ENCODE measurements at places on chromosomes 13 and 19.
A peak's percentile ranks its signal among the peaks of the same experiment; 100 is the strongest.

- no peak for ATAC-seq
Observed at GRCh38 chr13:68027306-68027705, 797.2 kb upstream of the PCDH9 start.

- ATAC-seq, result no peak
Observed at GRCh38 chr13:51816604-51817249, 12.8 kb upstream of the DHRS12 start.

GRCh38 chr13:91722267-91722884 is 324.0 kb downstream of the GPC5 start:
- no peak for ATAC-seq

- ATAC-seq, result no peak
Observed at GRCh38 chr13:20513466-20513995, 12.1 kb downstream of the CRYL1 start.

GRCh38 chr13:28719227-28720055 is 671 bp upstream of the SLC46A3 start:
- no peak for ATAC-seq

DNA sequence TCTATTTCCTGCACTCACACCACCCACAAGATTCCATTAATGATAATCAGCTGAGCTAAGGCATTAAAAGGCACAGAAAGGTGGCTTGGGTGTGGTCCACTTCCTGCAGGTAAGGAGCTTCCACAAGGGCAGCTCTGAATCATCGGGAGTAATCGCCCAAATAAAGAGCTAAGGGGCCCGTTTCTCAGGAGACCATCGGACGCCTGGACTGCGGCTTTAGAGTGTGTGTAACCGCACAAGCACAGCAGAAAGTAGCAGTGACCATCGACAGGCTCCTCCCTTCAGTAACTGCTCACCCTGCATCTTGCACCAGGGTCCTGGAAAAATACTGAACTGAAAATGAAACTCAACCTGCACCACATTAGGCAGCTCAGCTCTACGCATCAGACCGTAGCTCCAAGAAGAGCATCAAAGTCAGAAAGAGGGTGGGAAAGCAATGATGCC is 6.0 kb downstream of the STK24 start:
- peak; percentile 51 for ATAC-seq

DNA sequence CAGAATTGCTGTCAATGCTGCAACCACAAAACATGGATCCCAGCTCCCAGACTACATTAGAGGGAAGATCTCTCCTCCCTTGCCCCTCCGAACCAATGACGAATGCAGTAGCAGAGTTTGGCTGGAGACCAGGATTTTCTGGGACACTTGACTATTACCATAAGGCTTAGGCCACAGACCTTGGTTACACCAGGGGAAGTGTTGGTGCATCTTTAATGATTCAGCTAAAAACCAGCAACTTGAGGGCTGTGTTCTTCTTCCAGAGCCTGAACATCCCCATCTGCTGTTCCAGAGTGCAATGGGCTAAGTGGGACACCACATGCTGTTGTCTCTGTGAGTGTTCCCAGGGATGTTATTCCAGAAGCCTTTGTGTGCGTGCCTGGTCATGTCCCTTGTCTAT is 528.2 kb downstream of the LMO7 start:
- ATAC-seq, result no peak

GRCh38 chr13:114324334-114324733 is 10.0 kb downstream of the CHAMP1 start:
- ATAC-seq, result no peak

GRCh38 chr13:20570517-20570916 is 3.6 kb downstream of the IFT88 start:
- no peak for ATAC-seq

GRCh38 chr19:36210497-36210896 is 4.0 kb downstream of the ZNF565 start:
- ATAC-seq, result no peak

- no peak for ATAC-seq
Observed at GRCh38 chr13:30037306-30037705, 186.9 kb upstream of the UBL3 start.

GRCh38 chr13:45994752-45995151 is 57.8 kb downstream of the ZC3H13 start:
- no peak for ATAC-seq

GRCh38 chr19:34259367-34260095 is 5.2 kb downstream of the GARRE1 start:
- ATAC-seq, result no peak

DNA sequence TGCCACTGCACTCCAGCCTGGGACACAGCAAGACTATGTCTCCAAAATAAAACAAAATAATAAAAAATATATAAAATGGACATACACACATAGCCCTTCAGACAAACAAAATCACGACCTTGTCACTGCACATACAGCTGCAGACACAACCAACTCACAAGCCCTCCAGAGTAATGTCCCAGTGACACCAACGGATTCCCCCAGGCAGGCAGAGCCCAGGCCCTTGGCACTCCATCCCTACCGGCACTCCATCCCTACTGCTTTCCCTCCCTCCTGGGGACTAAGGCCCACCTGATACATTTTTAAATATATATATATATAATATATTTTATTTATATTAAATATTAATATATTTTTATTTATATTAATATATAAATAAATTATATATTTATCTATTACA is 18.5 kb downstream of the ZNF101 start:
- ATAC-seq, result no peak

- ATAC-seq, result no peak
Observed at GRCh38 chr13:113981194-113981605, 7.3 kb upstream of the C13orf46 start.

- ATAC-seq, result no peak
Observed at GRCh38 chr13:38180126-38180525, 169.5 kb upstream of the UFM1 start.

DNA sequence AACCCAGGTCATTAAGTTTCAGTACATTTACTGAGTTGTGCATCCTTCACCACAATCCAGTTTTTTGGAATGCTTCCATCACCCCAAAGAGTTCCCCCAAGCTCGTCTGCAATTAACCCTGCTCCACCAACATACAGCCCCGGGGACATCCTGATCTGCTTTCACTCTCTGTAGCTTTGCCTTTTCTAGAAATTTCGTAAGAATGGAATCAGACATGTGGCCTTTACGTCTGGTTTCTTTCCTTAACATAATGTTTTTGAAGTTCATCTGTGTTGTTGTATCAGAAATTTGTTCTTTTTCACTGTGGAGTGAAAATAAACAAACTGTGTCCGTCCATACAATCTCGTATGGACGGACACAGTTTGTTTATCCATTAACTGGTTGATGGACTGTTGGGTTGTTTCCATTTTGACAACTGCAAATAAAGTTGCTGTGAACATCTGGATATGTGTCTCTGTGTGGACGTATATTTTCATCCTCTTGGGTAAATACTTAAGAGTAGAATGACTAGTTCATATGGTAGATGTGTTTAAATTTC is 2.9 kb downstream of the KLHL26 start:
- no peak for ATAC-seq

GRCh38 chr13:100275746-100276145 is 186.9 kb downstream of the PCCA start:
- ATAC-seq, result no peak

DNA sequence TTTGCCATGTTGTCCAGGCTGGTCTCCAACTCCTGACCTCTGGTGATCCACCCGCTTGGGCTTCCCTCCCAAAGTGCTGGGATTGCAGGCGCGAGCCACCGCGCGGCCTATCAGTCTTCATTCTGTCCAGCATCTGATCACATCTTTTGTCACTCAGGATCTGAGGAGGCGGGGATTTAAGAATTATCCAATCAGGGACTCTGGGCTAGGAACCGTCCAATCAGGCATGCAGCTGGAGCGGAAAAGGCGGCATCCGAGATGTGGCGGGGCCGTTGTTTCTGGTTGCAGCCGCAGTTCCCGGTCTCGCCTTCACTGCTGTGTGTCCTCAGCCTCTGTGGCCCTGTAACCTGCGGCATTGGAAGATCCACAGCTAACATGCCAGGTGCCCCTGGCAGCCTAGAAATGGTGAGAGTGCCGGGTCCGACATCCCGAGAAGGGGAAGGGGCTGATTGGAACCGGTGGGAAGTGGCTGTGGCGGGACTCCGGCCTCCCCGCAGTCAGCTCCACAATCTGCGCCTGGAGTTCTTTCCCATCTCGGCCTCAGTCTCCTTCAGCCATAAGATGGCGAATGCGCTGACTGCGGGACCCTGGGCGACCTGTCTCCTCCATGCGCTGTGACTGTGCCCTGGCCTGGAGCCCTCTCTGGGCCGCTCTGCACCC is at the start of gene ZNF729:
ZNF729 (plus strand) TSS at position 291 of the 660 bp plus-strand sequence; CDS start at position 376, 85 bp downstream.
- ATAC-seq, result no peak

- no peak for ATAC-seq
Observed at GRCh38 chr13:85503797-85504196, 295.4 kb downstream of the SLITRK6 start.

Measured in activated CD4-positive, CD25-positive, alpha-beta regulatory T cell treated with anti-CD3 and anti-CD28 coated beads, Interleukin-2, amount 50 U/mL, for 24 hours (primary cell).